ENCODE measurements at places on chromosomes 7 and 10.

GRCh38 chr7:117816727-117817126 lies 56.5 kb downstream of the CTTNBP2 start:
- no peak for DNase-seq

- DNase-seq, result peak; percentile 83
Measured at GRCh38 chr10:95391581-95392216, 100.9 kb upstream of the PDLIM1 start.

GRCh38 chr7:155804897-155805825 lies 7.1 kb downstream of the SHH start:
- DNase-seq, result peak; percentile 74

GRCh38 chr10:60403168-60403873 lies 13.6 kb upstream of the ANK3 start:
- no peak for DNase-seq

- DNase-seq, result no peak
Measured at GRCh38 chr10:43408331-43408709, 666 bp downstream of the HNRNPF start.

Data from astrocyte of the spinal cord (primary cell).